ENCODE measurements at places on chromosomes 1 and 21.

DNA sequence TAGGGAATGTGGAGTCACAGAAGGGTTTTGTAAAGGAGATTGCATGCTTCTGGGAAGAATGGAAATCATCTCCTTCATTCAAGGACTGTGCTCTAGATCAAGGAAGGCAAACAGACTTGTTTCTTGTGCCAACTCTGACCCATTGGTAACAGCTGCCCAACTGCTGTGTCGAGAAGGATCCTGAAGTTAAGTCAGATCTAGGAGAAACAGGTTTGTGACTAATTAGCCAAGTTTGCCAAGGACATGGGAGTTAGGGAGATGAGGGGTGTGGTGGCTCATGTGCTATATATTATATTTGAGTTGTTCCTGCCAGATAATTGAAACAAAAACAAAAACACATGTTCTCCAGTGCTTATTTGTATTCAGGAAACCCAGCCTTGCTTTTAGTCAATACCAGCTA is 251.2 kb upstream of the USP24 start:
- DNase-seq: no peak

- DNase-seq: no peak
Observed at GRCh38 chr1:25063591-25064416, 133.7 kb upstream of the RUNX3 start.

GRCh38 chr1:157292302-157292701 is 154.1 kb upstream of the ETV3 start:
- no peak for DNase-seq

DNA sequence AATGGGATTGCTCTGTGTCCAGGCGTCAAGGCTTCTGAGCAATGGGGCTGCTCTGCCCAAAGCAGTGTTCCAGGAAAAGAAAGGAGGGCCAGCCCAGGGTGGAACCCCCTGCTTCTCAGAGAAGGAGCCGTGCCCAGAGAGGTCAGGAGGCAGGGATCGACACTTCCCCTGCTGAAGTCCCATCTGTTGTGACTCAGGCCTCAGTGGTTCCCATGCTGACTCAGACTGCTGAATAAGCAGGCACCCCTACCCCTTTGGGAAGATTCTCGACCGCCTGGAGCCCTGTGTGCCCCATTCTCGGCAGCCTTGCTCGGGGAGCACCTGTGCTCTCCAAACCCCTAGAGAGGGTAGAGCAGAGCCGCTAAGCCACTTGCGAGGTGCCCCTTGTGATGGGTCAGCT is 23.9 kb downstream of the PKP1 start:
- DNase-seq: no peak

- DNase-seq: no peak
Observed at GRCh38 chr1:53421208-53421607, 38.0 kb upstream of the DMRTB1 start.

GRCh38 chr1:175449306-175449705 is 256.7 kb upstream of the KIAA0040 start:
- no peak for DNase-seq

DNA sequence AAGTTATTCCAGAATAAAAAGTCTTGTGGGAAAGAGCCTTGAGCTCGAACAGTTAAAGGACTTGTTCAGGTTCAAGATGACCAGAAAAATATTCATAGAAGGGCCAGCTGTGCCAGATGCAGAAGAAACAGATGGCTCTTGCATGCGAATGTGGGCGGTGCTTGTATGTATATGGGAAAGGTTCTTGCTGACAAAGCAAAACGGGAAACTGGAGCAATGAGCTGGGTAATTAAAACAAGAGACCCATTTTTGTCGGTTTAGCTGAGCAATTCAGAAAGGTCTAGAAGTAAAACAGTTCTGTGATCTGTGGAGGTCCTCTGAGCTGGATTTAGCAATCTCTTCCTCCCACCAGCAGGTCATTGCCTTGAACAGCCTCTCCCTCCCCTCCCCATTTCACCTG is 107.2 kb upstream of the MARK1 start:
- no peak for DNase-seq

DNA sequence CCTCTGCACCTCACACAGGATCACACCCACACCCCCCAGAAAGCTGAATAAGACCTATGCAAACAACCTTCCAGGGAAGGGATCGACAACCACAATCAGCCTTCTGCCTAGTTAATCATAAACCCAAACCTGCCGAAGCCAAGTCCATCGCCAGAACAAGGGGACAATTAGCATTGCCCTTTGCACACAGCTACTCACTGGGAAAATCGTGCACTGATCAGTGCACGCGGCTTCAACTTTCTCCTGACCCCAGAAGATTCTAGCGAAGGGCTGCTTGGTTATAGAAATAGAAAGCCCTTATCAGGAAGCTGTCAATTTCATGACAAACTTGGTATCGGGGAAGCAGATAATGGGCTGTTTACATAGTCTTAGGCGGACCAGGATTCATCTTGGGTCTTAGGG is 29.5 kb downstream of the RUNX1 start:
- no peak for DNase-seq

DNA sequence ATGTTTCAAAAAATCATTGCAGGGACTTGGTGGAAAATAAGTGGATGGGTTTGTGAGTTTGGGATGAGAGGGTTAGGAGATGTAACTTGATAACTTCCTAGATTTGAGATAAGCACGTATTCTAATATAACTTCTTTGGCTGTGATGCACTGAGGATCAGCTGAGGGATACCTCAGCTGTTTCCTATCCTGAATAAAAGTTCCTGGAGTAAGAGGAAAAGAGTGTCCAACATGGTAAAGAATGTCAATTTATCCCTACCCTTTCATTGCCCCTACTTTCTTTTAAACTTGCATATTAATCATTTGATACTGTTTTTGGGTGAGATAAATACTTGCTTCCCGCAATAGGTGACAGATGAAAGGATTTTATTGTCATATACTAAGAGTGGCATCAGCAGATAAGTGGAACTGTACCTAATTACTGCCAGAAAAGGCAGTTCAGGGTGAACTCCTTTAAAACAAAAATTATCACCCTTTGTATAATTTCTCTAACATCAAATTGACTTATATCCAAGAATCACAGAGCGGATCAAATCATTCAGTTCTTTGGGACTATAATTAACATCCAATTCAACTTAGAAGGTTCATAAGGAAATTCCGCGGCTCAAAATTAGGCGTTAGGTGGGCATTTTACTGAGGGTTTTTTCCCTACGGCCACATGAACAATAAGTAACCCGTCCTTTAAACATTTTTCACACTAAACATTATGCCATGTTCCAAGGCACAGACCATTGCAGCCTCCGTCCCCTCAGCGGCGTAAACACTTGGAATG is 1.4 kb upstream of the SUCO start:
- no peak for DNase-seq

DNA sequence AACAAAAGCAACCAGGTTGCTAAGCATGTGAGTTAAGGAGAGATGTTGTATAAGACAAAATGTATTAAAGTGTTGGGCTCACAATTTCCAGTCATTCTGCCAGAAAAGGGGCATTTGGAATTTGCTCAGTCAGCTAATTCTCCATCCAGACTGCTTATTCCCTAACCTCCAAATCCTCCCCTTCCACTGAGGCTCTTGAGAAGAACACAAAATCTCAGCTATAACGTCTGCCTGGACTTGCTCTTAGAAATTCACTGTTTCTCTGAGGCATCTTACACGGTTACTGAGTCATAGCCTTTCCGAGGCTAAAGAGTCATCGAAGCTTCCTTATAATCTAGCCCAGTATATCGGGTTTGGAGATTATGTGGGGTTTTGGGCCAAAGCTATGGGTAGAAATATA is 548.2 kb upstream of the ADGRL4 start:
- DNase-seq: no peak

GRCh38 chr1:94090761-94091160 is 30.2 kb downstream of the ABCA4 start:
- DNase-seq: no peak

DNA sequence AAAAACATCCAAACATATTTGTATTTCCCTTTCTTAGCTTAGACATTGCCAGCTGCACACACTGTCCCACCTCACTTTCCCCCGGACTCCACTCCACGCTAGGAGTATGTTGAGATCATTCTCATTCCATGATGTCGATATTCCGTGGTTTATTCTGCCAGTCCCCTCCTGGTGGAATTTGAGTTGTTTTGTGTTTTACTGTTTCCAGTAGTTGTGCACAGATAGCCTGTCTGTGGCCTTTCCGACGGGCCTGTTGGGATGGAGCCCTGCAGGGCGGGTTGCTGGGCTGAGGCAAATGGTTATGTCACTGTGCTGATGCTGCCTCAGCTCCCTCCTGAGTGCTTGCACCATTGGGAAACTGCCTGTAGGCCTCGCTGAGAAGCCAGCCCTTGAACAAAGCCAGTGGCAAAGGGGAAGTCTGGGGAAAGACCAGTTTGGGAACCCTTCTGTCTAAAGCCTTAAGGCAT is 12.8 kb downstream of the TRAPPC10 start:
- no peak for DNase-seq

- DNase-seq: no peak
Observed at GRCh38 chr1:200336101-200336845, 73.6 kb downstream of the ZNF281 start.

DNA sequence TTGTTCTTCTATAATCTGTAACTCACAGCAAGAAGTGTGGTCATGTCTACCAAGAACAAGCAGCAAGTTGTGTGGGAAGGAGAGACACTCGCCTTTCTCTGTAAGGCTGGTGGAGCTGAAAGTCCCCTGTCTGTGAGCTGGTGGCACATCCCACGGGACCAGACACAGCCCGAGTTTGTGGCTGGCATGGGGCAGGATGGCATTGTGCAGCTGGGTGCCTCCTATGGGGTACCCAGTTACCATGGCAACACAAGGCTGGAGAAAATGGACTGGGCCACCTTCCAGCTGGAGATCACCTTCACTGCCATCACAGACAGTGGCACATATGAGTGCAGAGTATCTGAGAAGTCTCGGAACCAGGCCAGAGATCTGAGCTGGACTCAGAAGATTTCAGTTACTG is 15.5 kb downstream of the CD101 start:
- no peak for DNase-seq

DNA sequence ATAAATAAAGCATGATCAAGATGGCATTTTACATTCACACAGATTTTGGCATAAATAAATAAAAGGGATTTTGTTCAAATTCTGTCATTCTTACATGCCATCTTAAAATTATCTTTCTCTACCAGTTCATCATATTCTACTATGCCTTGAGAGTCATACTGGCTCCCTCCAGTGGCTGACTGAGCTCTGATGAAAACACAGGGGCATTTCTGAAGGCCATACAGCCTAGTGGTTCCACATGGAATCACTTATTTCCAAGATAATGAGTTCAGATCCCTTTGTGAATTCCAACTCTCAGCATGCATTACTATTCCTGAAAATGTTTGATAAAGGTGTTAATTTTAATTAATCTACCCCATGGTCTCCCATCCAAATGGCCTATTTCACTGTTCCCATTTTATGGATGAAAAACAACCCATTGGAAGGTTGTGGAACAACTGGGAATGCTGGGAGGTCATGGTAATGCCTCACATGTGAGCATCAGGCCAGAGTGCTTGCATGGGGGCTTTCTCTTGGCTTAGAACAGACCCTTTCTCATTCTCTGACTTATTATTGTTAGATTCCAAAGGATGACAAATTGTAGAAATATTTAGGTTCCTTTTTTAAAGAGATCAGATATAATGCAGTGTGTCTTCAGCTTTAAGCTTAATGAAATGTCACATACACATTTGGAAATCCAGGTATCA is 622.4 kb upstream of the PKN2 start:
- peak; percentile 22 for DNase-seq

- DNase-seq: peak; percentile 47
Observed at GRCh38 chr1:231918239-231919015, 291.8 kb downstream of the DISC1 start.

DNA sequence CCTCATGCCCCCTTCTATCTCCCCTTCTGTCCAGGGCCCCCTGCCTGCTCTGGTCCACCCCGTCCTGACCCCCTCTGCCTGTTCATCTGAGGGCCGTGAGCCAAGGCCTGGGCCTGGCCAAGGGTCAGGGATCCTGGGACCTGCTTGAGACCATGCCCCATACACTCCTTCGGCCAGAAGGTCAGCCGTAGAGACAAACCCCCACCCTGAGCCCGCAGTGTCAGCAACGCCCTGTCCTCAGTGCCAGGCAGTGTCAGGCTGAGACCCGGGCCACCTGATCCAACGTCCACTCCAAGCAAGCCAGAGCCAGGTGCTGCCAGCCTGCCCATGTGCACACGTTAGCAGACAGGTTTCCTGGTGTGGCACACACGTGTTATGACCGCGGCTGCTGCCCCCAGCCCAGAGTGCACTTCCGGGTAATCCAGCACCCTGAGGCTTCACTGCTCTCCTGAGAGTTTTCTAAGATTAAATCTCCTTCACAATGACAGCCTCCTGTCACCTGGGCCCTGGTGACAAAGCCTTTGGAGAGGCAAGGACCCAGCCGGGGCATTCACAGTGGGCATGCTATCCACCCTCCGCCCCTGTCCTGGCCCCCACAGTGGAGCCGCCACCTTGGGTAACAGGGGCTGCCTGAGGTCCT is 10.1 kb upstream of the SAMD11 start:
- DNase-seq: no peak

- DNase-seq: no peak
Observed at GRCh38 chr1:184903111-184903692, 71.1 kb downstream of the NIBAN1 start.

DNA sequence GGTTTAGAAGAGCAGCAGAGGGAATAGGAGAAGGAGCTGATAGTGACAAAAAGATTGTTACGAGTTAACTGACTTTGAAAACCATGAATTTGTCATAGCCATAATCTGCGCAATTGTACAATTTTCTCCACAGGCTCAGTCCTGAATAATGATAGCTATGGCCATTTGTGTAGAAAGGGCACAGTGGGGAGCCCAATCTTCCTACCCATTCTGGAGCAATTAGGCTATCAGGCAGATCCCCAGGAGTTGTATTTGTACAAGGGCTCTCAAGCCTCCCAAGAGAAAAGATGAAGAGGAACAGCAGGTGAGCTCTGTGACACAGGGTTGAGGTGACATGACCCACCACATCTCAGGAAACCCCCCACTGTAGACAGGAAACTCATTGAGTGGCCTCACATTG is 42.1 kb upstream of the SAMD13 start:
- DNase-seq: no peak

- no peak for DNase-seq
Observed at GRCh38 chr1:228283476-228284147, 75.8 kb downstream of the OBSCN start.

- no peak for DNase-seq
Observed at GRCh38 chr1:169047074-169047473, 59.4 kb upstream of the ATP1B1 start.

GRCh38 chr1:107277022-107277421 is 136.2 kb downstream of the NTNG1 start:
- DNase-seq: no peak

DNA sequence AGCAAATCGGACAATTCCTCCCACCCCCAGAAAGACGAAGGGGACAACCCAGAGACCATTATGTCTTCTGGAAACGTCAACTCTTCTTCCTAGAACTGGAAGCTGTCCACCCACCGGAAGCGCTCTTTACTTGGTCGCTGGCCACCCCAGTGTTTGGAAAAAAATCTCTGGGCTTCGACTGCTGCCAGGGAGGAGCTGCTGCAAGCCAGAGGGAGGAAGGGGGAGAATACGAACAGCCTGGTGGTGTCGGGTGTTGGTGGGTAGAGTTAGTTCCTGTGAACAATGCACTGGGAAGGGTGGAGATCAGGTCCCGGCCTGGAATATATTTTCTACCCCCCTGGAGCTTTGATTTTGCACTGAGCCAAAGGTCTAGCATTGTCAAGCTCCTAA is 3.2 kb downstream of the S1PR1 start:
- DNase-seq: no peak

All from activated CD4-positive, alpha-beta T cell treated with anti-CD3 and anti-CD28 coated beads, Interleukin-2, amount 10 ng/mL, durations not matched to agents 7 days and 5 days (primary cell).